Gastrocnemius medialis (tissue), 4 donors: ENCODE measurements at places on chromosomes 7 and 10. TPM values are rescaled to one million over a fixed set of nuclear protein-coding genes. Genes with fewer than 3 reads are reported as not detected.

- no peak for DNase-seq
Observed at GRCh38 chr10:75492173-75492925, 60.9 kb downstream of the LRMDA start.

- DNase-seq, result no peak
Observed at GRCh38 chr10:314871-315270, 179.6 kb downstream of the ZMYND11 start.

DNA sequence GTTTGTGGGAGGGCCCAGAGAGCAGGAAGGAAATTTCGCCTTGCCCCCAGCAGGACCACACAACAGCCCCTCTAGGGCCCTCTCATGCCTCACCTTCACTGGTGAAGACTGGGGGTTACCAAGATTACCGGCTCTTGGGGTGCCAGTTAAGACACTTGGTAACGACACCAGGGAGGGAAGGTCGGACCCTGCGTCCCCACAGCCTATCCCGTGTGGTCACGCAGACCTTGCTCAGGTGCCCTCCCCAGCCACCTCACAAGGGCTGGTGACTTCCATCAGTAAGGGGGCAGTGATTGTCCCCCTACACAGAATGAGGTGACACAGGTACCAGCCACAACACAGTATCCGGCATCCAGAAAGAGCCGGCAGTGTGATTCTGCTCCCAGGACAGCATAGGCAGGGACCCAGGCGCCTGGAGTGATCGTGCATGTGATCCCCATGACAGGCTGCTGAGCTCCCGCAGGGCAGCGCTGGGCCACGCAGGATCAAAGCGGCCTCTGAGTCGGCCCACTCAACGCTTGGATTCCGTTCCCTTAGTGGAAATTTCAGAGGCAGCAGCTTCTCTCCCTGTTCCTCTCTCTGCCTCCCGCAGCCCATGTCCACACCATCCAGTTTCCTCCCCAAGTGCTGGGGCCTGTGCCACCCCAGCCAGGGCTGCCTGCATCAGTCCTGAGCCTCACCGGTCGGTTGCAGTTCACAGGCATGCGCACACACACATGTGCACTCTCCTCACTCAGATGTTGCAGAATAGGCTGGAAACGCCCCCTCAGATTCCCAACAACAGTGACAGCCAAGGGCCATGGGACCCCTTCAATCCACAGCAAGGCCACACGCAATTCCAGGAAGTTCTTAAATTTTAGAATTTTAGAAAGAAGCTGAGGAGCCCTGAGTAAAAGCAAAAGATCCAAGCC lies 35.8 kb downstream of the CAMK2B start:
- no peak for DNase-seq

DNA sequence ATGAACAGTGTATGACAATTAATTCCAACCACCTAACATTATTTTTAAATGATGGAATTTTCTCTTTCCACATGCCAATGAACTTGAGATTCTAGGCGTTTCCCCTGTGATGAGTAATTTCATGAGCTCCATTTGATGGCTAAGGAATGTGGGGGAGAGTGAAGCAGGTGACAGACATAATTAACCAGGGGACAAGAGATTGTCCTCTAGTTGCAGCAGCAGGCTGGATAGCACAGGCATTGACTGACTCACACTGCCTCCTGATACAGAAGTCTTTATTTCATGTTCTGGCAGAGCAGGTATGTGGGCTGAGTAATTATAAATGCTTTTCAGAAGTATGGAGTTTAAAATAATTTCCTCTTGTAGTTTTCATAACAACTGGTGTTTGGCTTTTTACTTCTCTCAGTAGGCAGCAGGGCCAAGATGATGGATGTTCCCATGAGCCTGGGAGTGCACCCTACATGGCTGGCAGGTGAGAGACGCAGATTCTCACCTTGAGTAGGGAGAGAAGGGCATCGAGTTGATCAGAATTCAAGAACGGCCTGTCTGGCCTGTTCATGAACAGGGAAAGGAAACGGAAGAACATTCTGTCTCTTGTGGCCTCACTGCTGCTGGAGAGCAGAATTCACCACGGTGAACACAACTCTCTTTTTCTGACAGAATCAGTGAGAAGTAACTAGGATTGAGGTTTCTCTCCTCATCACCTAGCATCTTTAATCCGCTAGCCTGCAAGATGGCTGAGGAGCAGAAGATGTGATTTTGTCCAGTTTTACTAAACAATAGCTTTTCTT lies 118.8 kb downstream of the AOAH start:
- DNase-seq, result no peak

Gene WEE2
- not detected for total RNA-seq

DNA sequence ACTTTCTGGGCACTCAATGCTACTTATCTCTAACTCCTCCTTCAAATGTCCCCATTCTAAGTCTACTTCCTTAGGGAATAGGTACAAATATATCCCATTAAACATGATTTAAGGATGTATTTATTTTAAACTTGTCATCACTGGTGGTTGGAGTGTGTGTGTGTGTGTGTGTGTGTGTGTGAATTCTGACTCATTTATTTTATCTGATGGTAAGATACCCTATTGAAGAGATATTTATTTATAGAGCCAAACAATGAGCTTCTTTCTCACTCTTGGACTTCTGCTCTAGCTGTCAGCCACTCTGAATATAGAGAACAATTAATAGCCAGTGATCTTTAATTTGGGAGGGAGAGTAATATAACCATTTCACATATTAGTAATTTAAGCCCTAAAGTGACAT lies 17.8 kb upstream of the MAGI2 start:
- DNase-seq, result no peak

DNA sequence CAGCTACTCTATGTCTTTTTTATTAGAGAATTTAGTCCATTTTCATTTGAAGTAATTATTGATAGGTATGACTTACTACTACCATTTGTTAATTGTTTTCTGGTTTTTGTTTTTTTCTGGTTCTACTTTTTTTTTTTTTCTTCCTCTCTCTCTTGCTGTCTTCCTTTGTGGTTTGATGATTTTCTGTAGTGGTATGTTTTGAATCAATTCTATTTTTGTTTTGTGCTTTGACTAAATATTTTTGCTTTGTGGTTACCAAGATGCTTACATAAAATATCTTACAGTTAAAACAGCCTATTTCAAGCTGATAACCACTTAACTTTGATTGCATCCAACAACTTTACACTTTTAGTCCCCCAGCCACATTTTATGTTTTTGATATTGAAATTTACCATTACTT lies 3.3 kb upstream of the OR2F2 start:
- DNase-seq, result no peak

DNA sequence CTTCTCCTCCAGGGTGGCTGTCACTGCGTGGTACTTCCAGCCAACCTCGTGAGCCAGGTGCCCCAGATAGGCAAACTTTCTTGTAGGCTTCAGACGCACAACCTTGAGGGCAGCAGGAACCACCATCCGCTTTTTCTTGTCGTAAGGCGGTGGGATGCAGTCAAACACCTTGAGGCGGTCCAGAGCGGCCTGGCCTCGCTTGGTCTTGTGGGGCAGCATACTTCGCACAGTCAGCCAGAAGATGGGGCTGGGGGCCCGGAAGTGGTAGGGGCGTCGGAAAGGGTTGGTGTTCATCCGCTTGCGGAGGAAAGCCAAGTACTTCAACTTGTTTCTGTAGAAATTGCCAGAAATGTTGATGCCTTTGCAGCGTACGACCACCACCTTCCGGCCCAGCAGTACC lies 17.4 kb downstream of the SHOC2 start:
- no peak for DNase-seq

- no peak for DNase-seq
Observed at GRCh38 chr7:108193594-108194498, 63.7 kb upstream of the LAMB4 start.

Gene MACC1
- total RNA-seq, result not detected

DNA sequence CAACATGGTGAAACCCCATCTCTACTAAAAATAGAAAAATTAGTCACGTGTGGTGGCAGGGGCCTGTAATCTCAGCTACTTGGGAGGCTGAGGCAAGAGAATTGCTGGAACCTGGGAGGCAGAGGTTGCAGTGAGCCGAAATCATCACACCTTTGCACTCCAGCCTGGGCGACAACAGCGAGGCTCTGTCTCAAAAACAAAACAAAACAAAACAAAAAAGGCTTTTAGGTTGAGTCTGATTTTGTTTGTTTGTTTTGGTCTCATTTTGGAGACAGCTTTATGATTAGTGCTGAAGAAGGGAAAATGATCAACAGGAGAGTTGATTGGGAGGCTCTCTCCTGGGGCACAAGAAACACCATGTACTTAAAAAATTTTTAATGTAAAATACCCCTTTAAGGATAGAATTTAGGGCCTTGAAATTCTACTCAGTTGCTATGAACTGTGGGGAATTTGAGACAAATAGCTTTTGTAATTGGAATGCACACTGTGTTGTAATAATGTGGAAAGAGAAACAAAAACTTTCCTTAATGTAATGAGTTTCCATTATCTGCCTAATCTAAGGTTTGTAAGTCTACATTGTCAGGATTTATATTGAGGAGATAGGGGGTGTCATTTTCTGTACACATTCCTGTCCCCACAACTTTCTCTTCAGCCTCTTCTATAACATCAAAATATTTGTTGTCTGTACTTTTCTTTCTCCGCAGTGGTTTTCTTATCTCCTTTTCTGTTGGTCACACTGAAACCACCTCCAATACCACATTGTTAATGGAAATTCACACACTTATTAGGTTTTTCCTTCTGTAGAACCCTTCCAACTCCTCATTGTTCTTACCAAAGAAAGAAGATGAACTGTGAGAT lies 41.3 kb downstream of the ARID5B start:
- DNase-seq, result no peak

- DNase-seq, result no peak
Observed at GRCh38 chr10:47028466-47028865, 117.2 kb downstream of the PTPN20 start.

DNA sequence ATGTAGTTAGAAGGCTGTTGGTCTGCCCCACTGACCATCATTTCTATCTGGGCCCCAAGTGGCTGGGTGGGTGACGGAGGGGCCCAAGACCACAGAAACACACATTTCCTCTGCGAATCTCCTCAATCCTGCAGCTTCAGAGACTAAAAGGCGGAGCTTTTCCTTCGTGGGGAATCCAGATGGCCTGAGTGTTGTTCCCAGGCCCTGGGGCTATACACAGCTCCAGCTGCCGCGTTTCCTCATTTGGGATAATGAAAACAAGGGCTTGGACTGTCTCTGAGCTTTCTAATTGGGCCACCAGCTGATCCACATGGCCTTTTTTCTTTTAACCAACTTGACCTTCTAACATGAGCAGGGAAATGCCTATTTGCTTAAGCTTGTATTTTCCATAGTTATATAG lies 339.9 kb downstream of the CXCL12 start:
- no peak for DNase-seq
